ENCODE measurements at places on chromosomes 5 and 9. TPM values are rescaled to one million over a fixed set of nuclear protein-coding genes. Genes with fewer than 3 reads are reported as not detected.

Gene QSOX2
- 11.9 TPM for polyA plus RNA-seq

Gene PCDHGA12
- polyA plus RNA-seq = 1.9 TPM

Gene CSF2
- polyA plus RNA-seq = 7.2 TPM

Gene BHMT2
- not detected for polyA plus RNA-seq

Gene GARNL3
- polyA plus RNA-seq = 2.4 TPM

DNA sequence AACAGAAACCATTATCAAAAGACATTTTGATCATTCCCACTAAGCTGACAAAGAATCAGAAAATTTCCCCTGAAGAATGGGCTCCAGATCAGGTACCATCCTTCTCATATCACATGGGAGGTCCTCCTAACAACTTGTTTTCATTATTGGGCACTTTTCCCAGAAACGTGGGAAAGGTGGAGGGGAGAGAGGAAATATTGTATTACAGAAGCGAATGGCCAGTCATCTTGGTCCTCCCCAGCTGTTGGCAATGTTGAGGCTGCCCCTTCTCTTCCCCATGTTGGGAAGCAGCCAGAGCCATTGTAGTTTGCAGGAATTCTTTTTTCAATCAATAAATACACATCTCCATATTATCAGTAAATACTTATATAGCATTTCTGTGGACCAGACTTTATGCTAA is 126.2 kb upstream of the ZNF608 start:
- H3K4me3 ChIP-seq = no peak overlapping the region
- H3K4me1 ChIP-seq = no peaks in the 10 kb centered on the region

DNA sequence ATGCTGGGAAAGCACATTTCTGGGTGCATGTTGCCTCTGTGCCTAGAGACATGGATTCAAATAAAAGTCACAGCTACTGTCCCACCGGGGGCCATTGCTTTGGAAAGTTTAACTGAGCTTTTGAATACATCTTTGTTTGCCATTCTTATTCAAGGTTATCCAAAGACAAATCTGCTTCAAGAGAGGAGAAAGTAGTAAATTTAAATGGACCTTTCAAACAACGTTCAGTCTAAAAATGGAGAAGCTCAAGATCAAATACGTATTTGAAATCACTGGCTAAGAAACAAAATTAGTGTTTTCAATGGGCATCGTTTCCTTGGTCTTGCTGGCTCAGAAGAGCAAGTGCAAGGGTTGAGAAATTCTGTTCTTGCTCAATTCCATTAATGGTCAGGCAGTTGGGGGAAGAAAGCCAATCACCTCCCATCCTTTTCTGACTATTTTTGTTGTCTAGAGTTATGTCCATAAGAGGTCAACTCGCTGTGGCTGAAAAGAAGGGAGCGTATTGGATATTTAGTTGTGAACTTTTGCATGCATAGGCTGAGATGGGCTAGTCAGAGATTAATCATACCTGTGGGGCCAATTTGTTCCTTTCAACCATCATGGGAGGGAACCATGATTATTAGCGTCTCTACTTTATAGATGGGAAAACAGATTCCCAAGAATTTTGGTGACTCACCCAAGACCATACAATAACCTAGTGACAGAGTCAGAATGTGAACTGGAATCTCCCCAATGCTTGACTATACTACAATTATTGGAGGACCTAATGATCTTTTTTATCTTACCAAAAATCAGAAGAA is 276.2 kb upstream of the TNC start:
- peaks cover 23% of the 10 kb centered on the region for H3K4me1 ChIP-seq
- no peaks in the 10 kb centered on the region for H3K36me3 ChIP-seq
- H3K27me3 ChIP-seq = no peaks in the 10 kb centered on the region

- no peak overlapping the region for H3K4me3 ChIP-seq
- H3K27me3 ChIP-seq = no peaks in the 10 kb centered on the region
- H3K4me1 ChIP-seq = no peaks in the 10 kb centered on the region
- no peak overlapping the region for H3K27ac ChIP-seq
Measured at GRCh38 chr5:116900793-116901192, 326.2 kb upstream of the SEMA6A start.

DNA sequence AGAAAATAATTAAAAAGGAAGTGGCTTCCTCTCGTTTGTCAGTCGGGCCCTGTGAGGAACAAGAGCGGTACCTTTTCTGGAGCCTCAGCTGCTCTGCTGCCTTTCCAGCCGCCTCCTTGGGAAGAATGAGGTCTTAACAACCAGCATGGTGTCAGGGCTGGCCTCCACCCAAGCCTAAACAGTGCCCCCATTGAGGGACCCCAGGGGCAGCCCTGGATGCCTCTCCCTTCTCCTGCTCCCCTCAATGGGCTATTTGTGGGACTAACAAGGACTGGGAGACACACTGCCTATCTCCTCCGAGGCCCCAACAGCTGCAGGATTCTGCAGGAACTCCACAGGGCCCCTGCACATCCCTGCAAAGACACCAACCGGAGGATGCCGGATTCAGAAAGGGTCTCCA is 155.4 kb upstream of the MAP3K1 start:
- H3K36me3 ChIP-seq = no peaks in the 10 kb centered on the region
- peaks cover 4% of the 10 kb centered on the region for H3K4me1 ChIP-seq
- no peak overlapping the region for H3K4me3 ChIP-seq

DNA sequence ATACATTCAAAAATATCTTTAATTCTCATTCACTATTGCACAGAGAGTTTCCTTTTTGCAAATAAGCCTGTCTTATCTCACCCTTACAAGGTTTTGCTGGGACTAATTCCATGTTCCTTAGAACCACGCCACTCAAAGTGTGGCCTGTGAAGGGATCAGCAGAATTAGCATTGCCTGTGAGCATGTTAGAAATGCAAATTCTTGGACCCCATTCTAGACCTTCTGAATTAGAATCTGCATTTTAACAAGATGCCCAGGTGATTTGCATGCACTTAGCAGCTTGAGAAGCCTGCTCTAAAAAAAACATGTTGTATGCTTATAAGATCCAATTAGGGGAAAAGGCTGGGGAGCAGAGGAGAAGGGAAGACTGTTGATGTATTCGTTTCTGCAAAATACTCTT is 460.0 kb downstream of the NTRK2 start:
- H3K36me3 ChIP-seq = no peaks in the 10 kb centered on the region
- no peak overlapping the region for H3K27ac ChIP-seq
- DNase-seq = no peak

- DNase-seq = no peak
- H3K4me3 ChIP-seq = no peak overlapping the region
- no peak overlapping the region for H3K27ac ChIP-seq
- H3K36me3 ChIP-seq = no peaks in the 10 kb centered on the region
- no peaks in the 10 kb centered on the region for H3K27me3 ChIP-seq
Measured at GRCh38 chr9:73091909-73092308, 59.8 kb upstream of the ANXA1 start.

GRCh38 chr5:9877488-9877887 is 247.3 kb upstream of the TAS2R1 start:
- no peak overlapping the region for H3K4me3 ChIP-seq
- no peaks in the 10 kb centered on the region for H3K27me3 ChIP-seq
- H3K36me3 ChIP-seq = no peaks in the 10 kb centered on the region
- DNase-seq = no peak
- H3K4me1 ChIP-seq = no peaks in the 10 kb centered on the region
- no peak overlapping the region for H3K27ac ChIP-seq

- no peak for DNase-seq
- H3K27ac ChIP-seq = no peak overlapping the region
- no peaks in the 10 kb centered on the region for H3K36me3 ChIP-seq
- no peak overlapping the region for H3K4me3 ChIP-seq
- H3K27me3 ChIP-seq = no peaks in the 10 kb centered on the region
- no peaks in the 10 kb centered on the region for H3K4me1 ChIP-seq
Measured at GRCh38 chr9:19200229-19200628, 30.3 kb upstream of the DENND4C start.

Measured in keratinocyte (primary cell).